ENCODE measurements at places on chromosomes 16 and 17.
A peak's percentile ranks its signal among the peaks of the same experiment; 100 is the strongest.

- no peak for DNase-seq
These were observed 34.7 kb upstream of the NAT9 start for GRCh38 chr17:74810699-74811485.

DNA sequence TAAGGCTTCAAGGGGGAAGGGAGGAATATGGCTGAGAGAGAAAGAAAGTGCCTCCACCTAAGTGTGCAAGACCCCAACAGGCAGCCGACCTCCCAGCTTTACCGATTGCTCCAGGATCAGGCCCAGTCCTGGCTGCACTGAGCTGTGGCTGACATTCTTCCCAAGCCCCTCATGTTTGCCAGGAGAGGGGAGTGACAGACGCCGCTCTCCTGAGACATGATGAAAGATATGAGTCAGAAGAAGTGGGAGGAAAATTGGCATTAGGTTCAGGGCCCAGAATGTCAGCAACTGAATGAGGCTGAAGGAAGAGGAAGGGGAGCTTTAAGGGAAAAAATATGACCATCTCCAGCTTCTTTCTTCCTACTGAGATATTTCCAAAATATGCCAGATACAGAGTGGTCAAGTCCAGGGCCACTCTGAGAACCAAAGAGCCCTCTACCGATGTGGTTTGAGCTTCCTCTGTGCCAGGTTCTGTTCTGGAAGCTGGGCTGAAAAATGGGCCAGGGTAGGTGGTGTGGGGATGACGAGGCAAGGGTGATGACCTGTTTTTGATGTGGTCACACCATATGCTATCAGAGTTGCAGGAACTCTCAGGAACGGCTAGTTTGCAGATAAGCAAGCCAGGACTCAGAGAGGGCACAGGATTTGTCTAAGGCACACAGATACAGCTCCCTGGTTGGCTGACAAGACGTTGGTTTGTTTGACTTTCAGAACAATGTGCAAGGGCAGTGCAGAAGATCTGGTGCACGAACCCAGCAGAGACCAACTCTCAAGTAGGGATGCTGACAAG is 176.7 kb downstream of the SOX9 start:
- no peak for DNase-seq

DNA sequence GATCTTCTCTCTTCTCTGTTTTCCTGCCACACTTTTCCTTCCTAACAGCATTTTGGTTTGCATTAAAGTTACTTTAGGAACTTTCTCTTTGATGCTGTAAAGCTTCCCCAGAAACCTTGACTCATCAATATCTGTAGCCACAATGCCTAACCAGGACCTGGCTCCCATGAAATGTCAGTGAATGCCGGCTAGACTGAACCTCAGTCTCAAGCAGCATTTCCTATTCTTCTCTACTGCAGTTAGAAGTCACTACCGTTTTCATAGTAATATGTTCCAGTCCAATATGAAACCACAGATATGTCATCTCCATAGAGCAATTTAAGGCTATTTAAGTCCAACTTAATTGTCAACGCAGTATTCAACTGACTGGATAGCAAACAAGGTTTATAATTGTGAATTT is 28.9 kb downstream of the ITFG1 start:
- no peak for DNase-seq

DNA sequence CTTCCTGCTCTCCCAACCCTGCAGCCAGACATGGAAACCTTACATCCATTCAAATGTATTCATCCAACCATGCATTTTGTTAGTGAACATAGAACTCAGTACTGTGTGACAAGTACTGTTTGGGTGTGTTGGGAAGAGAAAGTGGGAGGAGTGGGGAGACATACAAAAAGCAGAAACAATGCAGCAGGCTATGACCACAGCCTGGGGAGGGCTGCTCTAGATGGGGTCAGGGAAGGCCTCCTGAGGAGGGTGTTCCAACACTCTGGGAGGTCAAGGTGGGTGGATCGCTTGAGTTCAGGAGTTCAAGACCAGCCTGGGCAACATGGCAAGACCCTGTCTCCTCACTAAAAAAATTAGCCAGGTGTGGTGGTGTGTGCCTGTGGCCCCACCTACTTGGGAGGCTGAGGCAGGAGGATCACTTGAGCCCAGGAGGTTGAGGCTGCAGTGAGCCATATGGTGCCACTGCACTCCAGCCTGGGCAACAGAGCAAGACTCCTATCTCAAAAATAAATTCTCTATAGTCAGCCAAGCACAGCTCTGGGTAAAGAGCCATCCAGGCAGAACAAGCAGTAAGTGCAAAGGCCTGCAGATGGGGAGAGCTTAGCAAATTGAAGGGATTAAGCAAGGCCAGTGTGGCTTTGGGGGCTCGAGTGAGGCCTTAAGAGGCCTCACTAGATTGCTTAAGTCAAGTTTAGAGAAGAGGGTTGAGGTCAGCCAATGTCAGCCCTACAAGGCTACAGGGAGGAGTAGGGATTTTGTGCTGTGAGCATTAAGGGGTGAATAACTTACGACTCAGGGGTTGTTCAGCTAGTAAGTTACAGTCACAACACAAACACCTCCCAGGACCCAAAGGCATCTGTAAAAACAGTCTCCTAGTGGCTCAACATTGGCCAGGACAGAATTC is 5.5 kb downstream of the SLC13A2 start:
- DNase-seq: no peak

- DNase-seq: peak; percentile 28
These were observed 38.9 kb downstream of the MRPS23 start for GRCh38 chr17:57810721-57811637.

DNA sequence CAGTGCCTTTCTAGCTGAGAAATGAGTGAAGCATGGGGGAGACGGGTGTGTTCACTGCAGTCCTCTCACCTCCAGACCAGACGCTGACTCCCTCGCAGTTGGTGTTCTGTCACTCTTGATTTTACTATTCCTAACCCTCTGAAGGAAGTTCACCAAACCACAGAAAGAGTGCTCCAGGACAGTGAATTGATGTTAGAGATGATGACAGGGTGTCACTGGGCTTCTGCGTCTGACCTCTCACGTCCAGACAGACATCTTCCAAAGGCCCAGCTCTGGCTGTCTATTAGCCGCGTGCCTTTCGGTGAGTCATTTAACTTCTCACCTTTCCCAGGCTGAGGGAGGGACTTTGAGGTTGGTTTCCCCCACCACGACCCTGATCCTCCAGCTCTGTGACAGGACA is 8.2 kb downstream of the CRAMP1 start:
- DNase-seq: no peak

DNA sequence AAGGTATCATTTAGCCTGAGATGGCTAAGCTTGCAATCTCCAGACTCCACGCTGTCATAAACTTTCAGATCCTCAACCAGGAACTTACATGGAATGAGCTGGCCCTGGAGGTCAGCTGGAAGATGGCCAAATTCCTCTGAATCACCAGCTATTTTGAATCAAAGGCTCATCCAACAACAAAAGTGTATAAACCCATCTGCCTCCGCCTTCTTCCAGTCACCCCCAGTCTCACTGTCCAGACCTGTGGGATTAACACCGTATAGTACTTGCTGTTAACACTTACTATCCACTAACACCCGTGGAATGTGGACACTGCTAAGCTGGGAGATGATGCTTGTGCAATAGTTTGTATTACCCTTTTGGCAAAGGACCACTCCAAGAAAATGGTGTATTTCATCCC is 1.9 kb upstream of the LCMT1 start:
- DNase-seq: no peak

DNA sequence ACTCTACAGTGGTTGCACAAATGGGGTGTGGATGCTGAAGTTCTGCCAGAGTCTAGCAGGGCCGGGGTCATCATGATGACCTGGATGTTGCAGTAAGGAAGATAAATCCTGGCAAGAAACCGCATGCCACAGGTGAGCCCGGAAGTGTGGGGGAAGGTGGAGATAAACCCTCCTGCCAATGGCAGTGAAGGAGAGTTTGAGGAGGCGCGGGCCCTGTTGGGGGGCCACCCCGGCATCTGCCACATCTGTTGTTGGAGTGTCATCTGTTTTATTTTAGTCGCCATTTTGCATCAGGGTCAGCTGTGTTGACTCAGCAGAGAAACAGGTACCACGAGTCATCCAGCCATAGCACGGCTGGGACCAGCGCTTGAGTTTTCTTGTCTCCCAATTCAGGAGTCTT is 173.8 kb upstream of the CHMP6 start:
- no peak for DNase-seq

DNA sequence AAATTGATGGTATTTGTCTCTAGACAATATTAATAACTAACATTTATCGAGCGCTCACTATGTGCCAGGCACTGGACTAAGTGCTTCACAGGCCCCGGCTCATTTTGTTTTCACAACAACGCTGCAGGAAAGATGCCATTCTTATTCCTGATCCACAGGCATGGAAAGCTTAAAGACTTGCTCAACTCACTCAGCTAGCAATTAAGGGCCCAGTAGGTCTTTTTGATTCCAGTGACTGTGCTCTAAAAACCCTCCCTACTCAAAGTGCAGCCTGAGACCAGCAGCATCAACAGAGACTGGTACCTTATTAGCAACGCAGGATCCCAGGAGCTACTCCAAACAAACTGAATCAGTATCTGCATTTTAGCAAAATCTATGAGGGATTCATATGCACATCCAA is 35.3 kb downstream of the CUEDC1 start:
- DNase-seq: no peak

- no peak for DNase-seq
These were observed 10.8 kb downstream of the NMRAL1 start for GRCh38 chr16:4463522-4464163.

DNA sequence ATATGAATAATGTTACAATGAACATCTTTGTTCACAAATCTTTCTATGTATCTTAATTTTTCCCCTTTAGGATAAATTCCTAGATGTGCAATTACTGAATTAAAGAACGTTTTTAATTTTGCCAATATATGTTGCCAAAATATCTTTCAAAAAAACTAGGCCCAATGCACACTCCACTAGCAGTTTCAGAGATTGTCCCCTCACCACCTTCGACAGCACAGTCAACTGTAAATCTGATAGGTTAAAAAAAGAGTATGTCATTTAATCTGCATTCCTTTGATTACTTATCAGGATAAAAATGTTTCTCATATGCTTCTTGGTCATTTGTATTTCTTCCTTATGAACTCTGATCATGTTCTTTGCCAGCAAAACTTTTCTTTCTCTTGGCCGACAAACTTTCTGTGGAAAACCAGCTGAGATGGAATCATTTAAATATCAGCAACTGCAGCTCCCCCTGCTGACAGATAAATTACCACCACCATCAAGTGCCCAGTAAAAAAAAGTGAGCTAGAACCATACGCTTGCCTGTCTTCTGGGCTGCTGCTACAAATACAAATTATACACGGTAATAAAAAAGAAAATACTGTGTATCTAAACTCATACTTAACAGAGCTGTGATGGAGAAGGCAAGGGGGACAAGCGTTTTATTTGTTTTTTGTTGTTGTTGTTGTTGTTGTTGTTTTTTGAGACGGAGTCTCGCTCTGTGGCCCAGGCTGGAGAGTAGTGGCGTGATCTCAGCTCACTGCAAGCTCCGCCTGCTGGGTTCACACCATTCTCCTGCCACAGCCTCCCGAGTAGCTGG is 19.6 kb upstream of the KANSL1 start:
- peak; percentile 85 for DNase-seq

DNA sequence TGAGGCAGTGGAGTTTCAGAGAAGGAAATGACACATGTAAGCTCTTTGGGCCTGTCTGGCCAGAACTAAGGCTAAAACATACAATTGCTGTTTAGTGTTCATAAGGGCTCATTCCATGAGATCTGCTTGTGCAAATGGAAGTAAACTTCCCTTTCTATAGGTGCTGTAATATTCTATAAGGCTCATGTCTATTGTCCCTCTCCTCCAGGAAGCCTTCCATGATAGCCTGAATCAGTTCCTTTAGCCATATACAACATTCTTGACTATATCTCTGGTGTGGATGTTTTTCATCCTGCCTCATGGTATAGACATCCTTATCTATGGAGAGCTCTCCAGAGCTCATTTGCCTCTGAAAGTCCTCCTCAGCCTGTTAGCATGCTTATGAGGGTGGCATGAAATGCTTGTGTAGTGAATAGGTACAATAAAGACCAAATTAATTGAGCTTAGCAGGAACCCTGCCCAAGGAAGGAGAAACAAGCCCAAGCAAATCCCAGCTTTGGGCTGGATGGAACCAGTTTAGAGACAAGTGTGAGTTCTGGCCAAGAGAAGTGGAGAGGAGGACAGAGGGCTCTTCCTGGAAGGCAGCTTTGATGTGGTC is 1.6 kb upstream of the ETV4 start:
- DNase-seq: no peak

DNA sequence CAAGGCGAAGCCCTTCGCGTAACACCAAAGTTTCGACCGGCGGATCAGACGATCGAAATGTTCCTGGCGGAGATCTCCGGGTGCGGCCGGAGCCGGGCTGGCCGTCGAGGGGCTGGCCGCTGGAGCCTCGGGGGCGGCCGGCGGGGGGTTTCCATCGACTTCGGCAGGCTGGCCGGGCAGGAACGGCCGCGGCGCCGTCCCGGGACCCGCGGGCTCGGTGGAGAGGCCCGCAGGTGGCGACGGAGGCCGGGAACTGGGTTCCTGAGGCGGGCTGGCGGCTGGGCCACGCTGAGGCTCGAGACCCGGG is 1.1 kb downstream of the EPOP start:
- DNase-seq: no peak

DNA sequence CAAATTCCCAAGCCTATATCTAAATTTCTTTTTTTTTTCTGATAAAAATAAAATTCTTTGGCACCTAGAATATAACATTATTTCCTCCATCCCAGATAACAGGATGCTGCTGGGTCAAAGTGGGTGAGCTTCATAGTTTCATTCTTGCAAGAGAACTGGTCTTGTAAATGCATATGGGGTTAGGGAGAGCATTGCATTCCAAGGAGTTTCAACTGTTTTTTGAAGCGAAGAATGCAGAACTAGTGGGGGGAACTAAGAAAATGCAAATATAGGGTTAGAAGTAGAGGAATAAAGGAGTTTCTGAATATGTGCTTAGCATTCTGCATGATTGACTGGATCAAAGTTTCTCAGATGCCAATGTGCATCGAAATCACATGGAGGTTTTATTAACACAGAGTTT is 347.2 kb upstream of the XYLT1 start:
- no peak for DNase-seq

- peak; percentile 48 for DNase-seq
These were observed 28.6 kb upstream of the ITGA3 start for GRCh38 chr17:50027172-50027880.

DNA sequence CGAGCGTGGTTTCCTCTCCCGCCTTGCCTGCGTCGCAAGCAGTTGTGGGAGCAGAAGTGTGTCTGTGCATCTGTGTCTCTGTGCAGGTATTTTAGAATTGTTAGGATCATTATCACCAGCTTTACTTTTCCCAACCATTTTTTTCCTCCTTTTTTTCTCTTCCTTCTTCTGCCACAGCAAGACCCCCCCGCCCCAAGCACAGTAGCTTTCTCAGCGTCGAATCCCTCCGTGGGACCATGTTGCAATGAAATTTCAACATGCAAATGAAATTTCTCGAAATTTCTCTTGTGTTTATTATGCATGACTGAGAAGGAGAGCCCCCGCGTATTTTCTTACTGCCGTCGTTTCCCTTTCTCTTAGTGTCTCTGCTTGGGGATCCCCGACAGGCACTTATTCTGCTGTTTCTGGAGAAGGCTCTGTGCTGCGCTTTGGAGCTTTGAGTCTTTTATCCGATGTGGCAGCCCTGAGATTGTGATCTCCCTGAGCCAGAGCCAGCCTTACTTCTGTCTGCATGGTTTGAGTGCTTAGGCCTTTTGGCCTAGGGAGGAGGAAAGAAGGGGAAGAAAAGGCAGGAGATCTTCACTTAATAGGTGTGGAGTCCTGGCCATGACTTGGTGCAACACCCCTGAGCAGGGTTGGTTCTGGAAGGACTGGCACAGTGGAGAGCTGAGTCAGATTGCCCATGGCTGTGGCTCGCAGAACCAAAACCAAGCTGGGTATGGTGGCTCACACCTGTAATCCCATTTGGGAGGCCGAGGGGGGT is 5.0 kb downstream of the ARMC7 start:
- no peak for DNase-seq
